ENCODE measurements at places on chromosomes 13 and 19.

GRCh38 chr13:73096638-73097037 lies 37.8 kb downstream of the KLF5 start:
- no peak for DNase-seq

DNA sequence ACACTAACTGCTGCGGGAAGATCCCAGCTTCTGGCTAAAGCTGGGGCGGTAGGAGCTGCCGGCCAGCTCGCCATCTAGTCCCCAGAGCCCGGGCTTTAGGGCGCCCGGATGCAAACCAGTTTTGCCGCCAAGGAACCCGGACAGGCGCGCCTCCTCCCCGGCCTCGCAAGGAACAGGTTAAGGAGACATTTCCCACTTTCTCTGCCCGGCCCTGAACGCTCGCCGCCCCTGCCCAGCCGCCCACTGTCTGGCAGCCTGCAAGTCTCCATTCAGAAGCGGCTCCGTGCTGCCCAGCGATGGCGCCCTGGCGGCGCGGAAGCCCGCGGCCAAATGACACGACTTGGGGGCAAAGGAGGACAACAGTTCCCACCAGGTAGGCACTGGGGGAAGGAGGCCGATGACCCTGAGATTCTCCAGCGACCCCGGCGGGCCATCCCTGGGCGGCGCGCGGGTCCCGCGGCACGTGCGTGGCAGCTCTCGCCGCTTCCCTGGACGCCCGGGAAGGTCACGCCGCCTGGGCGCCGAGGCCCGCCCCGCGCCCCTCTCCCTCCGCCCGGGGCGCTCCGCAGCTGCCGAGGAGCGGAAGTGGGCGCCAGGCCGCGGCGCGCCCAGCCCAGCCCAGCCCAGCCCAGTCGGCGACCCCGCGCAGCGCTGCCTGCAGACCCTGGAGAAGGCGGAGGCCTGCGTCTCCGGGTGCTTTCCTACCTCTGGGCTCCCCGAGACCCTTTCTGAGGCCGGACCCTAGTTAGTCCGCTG lies 42.2 kb upstream of the HNRNPA1L2 start:
- DNase-seq = no peak

DNA sequence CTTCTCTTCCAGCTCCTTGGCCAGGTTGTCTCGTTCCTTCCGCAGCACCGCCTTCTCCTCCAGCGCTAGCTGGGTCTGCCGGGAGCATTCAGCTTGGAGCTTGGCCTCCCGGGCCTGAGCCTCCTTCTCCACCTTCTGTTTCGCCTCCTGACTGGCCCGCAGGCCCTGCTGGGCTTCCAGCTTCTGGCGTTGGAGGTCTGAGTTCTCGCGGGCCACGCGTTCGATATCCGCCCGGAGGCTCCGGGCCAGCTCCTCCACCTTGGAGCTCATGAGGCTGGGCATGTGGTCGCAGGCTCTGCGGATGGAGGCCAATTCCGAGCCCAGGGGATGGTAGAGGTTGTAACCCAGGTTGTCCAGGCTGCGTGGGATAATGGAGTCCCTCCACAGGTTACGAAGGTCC lies 11.8 kb downstream of the PLVAP start:
- DNase-seq = no peak

DNA sequence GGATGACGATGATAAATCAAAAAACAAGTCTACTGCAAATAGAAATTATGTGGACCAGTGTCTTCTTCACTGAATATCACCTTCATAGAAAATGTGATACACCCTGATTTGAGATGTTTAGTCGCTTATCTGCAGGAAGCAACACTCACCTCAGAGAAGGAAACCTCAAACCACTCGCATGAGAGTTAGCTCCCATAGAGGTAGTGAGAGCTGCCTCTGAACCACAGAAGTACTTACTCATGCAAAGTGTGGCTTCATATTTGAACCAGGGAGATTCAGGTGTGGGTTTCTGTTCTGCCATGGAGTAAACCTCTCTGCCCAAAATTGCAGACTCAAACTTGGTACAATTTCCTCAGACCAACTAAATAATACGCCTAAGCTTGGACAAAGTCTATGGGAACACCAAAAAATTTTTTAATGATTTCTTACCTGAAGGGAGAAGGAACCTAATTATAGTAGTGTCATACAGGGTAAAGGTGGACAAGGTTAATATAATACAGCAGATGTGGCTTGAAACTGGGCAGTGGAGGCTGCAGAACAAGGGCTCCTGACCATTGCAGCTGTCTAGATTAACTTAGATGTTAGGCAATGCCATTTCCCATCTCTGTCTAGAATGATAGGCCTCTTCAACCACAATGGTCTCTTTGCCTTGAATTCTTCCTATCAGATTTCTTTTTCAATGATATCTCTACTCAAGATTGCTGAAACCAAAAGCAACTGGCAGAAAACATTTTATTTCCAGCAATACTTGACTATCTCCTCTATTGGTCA lies 29.6 kb upstream of the RCBTB2 start:
- no peak for DNase-seq

DNA sequence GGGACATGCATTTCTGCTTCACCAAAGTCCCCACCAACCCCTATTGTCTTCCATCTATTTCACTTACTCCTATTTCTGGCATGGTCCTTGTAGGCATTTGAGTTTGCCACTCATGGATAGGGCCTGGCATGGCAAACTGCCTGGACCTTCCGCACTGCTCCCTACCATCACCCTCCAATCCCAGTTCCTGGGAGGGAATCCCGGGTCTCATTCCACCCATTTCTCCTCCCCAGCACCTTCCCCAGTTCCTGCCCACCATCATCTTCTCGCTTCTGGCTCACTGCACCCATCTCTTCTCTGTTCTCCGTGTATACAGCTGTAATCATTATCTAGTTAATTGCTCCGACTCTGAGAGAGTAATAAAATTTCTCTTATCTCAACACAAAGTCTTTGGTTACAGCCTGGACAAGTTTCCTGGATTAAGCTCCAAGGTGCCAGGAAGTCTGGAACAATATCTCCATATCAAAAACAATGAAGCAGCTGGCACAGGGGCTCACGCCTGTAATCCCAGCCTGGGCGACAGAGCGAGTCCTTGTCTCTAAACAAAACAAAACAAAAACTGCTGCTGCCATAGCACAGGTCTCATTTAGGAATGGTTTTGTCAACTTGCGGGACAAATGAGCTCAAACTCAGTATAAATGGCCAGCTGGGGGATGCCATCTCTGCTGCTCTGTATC lies 17.0 kb upstream of the COX7A1 start:
- DNase-seq = no peak

GRCh38 chr19:46232468-46232867 lies 2.9 kb downstream of the IGFL1 start:
- no peak for DNase-seq

DNA sequence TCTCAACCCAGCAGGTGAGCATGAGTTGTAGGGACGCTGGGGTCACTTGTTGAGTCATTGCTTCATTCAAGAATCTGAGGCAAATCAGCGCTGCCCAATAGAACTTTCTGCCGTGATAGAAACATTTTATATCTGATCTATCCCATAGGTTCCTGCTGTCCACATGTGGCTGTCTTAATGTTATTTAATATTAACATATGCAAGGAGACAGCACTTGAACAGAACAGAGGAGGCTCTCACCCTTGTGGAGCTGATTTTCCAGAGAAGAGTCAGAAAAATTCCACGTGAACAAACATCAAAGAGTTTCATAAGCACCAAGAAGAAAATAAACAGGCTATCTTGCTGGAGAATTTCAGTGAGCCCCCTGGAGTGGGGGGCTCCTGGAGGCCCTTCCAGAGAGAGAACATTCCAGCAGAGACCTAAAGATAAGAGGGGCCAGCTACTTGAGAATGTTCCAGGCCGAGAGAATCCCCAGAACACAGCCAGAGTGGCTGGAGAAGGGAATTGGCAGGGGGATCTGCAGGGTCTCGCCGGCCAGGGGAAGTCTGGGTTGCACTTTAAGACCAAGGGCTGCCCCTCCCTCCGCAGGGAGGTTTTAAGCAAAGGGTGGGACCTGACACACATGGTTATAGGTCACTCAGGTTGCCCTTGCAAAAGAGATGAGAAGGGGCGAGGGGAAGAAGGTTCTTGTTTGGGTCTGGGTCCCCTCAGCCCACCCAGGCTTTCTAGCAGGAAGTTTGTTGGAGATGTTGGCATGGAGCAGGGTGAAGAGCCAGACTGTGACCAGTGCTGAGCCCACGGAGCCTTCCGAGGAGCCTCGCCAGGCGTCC lies 135.7 kb downstream of the CRYL1 start:
- no peak for DNase-seq

GRCh38 chr13:25945596-25945995 lies 106.2 kb downstream of the SHISA2 start:
- no peak for DNase-seq

DNA sequence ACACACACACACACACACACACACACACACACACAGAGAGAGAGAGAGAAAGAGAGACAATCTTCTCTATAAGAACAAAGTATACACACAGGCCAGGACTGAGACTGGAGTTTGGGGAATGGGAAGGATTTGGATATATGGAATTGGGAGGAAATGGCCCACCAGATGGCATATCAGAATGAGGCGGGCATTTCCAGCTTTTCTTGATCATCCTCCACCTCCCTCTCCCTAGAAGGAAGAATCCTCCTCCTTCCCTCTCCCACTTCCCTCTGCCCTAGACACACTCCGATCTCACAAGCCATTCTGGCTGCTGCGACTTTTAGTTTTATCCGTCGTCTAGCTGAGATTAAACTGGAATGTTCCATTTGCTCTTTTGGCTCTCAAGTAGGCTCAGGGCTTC lies 10.0 kb upstream of the CEBPG start:
- DNase-seq = no peak

DNA sequence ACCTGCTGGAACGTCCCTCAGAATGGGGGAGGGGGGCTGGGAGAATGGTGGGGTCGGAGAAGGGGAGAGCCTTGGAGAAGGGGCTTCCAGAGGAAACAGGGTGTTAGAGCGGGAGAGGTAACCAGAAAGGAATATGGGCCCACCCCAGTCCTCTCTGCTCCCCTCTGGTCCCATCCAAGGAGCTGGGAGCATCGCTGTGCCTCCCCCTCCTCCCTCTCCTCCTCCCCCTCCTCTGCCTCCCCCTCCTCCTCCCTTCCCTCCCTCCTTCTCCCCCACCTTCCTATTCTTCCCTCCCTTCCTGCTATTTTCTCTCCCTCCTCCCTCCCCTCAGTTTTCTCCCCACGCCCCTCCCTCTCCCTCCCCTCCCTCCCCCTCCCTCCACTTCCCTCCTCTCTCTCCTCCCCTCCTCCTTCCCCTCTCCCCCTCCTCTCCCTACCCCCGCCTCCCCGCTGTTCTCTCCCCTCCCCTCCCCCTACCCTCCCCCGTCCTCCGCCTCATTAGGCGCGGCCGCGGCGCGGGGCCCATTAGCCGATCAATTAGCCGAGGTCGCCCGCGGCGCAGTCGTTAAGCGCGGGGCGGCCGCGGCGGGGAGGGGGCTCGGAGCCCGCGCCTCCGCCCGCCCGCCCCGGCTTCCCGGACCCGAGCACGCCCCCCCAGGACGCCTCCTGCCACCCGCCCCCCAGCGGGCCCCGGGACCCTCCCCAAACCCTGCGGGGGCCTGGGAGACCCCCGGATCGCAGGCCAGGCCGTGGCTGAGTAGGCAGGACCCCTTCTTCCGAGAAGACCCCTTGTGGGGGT lies 15.4 kb downstream of the TLE5 start:
- peak; percentile 33 for DNase-seq

GRCh38 chr13:31905961-31906360 lies 125.6 kb upstream of the FRY start:
- no peak for DNase-seq

GRCh38 chr13:79589603-79590393 lies 108.8 kb downstream of the NDFIP2 start:
- no peak for DNase-seq

GRCh38 chr13:88115976-88116375 lies 444.8 kb downstream of the SLITRK5 start:
- DNase-seq = no peak

GRCh38 chr19:11444059-11444458 lies 8.6 kb downstream of the PRKCSH start:
- DNase-seq = no peak

GRCh38 chr19:32908641-32909190 lies 39.1 kb upstream of the SLC7A9 start:
- DNase-seq = no peak

DNA sequence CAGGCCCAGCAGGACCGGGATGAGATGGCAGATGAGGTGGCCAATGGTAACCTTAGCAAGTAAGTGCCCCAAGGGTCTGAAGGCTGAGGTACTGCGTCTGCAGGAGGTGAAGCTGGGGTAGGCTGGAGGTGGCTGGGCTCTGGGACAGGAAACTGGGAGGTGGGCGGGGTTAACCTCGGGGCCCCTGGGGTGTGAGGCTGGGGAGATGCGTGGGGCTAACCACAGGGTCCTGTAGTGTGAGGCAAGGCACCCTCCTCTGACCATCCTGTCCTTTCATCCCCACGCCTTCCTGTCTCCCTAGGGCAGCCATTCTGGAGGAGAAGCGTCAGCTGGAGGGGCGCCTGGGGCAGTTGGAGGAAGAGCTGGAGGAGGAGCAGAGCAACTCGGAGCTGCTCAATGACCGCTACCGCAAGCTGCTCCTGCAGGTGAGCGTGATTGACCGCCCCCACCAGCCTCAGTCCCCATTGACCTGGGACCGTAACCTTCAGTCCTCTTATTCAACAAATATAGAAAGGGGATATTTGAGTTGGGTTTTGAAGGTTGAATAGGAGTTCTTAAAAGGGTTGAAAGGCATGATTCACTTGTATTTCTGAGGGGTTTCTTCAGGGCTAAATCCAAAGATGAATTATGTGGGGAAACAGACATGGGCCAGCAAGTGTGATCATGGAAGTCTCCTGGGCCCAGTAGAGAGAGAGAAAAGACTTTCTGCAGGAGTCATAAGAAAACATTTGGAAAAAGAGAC lies 35.7 kb downstream of the KCNC3 start:
- DNase-seq = no peak

GRCh38 chr19:39078436-39079200 lies 5.5 kb upstream of the ACP7 start:
- no peak for DNase-seq

DNA sequence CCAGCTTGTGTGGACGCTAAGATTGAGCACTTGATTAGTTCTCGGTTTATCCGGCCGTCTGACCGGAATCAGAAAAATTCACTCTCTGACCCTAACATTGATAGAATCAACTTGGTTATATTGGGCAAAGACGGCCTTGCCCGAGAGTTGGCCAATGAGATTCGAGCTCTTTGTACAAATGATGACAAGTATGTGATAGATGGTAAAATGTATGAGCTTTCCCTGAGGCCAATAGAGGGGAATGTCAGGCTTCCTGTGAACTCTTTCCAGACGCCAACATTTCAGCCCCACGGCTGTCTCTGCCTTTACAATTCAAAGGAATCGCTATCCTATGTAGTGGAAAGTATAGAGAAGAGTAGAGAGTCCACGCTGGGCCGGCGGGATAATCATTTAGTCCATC lies 59.6 kb downstream of the ARHGAP35 start:
- no peak for DNase-seq

GRCh38 chr13:113641426-113641825 lies 16.6 kb downstream of the ATP4B start:
- DNase-seq = no peak
